ENCODE measurements at places on chromosomes 16 and 17.

- DNase-seq, result peak; percentile 83
Observed at GRCh38 chr17:40100669-40101366, 429 bp upstream of the NR1D1 start.

DNA sequence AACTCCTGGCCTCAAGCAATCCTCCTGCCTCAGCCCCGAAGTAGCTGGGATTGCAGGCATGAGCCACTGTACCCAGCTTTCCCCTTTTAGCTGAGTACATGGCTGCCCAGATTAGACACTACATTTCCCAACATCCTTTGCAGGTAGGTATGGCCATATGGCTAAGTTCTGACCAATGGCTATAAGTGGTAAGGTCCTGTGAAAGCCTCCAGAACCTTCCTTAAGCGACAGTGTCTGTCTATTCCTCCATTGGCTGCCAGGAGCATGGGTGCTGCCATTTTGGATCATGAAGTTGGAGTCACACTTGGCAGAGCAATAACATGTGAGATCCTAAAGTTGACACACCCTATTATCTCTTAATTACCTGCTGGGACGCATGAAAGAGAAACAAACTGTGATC lies 24.4 kb upstream of the CRHR1 start:
- no peak for DNase-seq

GRCh38 chr16:27238591-27238990 lies 30.0 kb downstream of the NSMCE1 start:
- DNase-seq, result no peak

DNA sequence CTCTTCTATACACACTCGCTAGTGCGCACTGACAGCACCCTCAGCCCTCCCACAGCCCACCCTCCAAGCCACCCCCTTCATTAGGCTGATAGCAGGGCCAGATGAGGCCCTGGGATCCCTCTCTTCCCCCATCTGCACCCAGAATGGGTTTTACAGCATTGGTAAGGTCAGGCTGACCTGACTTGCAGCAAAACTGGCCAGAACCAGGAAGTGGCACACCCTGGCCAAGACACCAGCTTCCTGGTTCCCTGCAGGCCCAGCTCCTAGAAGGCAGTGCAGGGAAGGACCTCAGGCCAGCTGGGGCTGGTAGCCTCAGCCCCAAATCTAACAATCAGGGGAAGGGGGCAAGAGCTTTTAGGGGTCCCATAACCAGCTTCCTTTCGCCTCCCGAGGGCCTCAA lies 50.0 kb upstream of the MRPS23 start:
- DNase-seq, result no peak

DNA sequence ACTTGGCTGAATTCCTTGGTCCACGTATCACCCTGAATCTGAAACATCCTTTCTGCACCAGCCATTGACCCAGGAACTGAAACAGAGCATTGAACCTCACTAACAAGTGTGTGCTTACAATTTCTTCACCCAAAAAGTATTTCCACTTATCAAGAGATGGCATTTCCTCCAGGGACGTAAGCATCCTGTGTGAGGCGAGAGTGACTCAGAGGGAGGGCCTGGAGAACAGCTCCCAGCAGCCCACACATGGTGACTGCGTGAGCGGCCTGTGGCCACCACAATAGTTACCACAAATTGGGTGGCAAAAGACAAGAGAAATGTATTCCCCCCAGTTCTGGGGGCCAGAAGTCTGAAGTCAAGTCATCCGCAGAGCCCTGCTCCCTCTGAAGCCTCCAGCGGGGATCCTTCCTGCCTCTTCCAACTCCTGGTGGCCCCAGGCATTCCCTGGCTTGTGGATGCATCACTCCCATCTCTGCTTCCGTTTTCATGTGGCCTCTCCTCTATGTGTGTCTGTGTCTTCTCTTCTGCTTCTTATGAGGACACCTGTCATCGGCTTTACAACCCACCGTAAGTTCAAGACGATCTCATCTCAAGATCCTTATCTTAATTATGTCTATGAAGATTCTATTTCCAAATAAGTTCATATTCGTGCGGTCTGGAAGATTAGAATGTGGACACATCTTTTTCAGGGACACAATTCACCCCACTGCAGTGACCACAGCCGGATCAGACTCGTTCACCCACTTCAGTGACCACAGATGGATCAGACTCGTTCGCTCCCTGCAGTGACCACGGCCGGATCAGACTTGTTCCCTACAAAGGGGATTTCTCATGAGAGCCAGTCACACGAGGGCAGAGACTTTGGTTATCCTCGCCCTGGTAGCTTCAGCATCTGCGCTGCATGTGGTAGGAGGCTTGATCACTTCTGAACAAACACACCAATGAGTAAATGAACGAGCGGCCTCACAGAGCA lies 122.6 kb upstream of the FOXF1 start:
- DNase-seq, result no peak

DNA sequence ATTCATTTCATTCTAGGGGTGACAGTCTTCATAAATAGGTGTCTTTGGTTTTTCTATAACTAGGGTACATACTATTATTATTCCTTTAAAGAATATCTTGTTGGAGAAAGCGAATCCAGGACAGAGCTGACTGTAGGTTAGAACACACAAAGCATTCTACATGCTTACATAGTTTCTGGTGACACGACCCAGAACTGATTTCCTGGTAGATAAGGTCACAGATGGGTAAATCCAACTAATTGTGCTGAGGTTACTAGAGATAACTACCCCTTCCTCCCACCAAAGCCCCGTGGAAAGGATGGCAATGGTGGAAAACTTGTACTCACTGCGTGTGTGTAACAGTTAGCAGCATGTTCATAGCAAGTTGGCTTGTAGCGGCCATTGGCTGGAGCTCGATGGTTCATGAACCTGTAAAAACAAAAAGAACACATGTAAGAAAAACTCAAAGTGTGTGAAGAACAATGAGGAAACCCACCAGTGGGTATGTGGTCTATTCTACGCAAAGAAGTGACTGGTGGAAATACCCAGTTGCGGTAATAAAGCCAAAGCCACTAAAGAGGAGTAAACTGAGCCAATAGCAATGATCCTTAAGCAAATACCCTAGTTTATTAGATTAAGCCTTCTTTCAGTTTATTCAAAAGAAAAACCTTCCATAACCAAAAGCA lies 7.7 kb downstream of the MMD start:
- no peak for DNase-seq
